ENCODE measurements at places on chromosomes 1 and 21.

- no peak for DNase-seq
Observed at GRCh38 chr1:85359874-85360721, 83.7 kb upstream of the BCL10 start.

DNA sequence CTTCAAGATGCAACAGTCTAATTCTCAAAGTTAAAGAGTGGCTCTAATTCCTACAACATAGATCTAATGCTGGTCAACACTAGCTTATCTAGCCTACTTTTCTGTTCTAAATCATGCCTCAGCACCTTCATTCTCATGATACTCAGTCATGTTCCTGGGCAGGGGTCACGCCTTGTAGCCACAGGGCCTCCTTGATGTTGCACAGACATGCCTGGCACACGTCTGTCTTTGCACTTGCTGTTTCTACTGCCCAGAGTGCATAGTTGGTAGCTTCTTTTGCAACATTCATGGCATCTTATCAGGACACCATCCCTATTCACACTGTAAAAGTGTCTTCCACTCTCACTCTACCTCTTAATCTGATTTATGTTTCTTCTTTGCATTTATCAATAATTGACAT lies 76.6 kb downstream of the TBX15 start:
- no peak for DNase-seq

DNA sequence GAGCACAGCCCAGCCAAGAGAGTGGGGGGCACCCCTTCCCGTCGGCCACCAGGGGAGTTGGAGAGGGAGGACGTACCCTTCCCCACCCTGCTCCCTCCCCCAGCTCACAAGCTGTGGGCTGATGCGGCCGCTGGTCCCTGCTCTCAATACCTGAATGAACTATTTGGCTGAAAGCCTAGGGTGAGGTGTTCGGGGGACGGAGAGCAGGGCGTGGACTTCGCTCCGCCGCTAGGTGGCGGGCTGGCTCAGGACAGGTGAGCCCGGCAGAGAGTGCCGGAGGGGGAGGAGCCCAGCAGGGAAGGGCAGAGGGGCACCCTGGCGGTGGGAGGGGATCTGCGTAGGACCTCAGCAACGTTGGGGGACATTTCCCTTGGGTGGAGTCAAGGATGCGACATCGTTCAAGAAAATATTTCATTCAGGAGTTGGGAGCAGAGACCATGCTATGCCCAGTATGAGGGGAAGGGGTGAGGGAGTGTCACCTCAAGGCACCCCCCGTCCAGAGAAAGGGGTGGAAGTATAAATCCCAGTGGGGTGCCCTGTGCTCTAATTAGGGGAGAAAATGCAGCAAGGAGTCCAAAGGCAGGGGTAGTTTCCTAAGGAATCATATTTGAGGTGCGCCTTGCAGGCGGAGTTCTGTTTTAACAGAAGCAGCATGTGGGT lies 12.0 kb upstream of the RHBG start:
- peak; percentile 93 for DNase-seq

- DNase-seq = no peak
Observed at GRCh38 chr1:62800825-62801306, 16.9 kb downstream of the ATG4C start.

- no peak for DNase-seq
Observed at GRCh38 chr21:36203603-36203889, 46.9 kb downstream of the DOP1B start.
